Activated naive CD4-positive, alpha-beta T cell (primary cell): ENCODE measurements at places on chromosomes 12 and 14.

- no peak for DNase-seq
Observed at GRCh38 chr14:77157740-77158139, 16.1 kb upstream of the ZDHHC22 start.

DNA sequence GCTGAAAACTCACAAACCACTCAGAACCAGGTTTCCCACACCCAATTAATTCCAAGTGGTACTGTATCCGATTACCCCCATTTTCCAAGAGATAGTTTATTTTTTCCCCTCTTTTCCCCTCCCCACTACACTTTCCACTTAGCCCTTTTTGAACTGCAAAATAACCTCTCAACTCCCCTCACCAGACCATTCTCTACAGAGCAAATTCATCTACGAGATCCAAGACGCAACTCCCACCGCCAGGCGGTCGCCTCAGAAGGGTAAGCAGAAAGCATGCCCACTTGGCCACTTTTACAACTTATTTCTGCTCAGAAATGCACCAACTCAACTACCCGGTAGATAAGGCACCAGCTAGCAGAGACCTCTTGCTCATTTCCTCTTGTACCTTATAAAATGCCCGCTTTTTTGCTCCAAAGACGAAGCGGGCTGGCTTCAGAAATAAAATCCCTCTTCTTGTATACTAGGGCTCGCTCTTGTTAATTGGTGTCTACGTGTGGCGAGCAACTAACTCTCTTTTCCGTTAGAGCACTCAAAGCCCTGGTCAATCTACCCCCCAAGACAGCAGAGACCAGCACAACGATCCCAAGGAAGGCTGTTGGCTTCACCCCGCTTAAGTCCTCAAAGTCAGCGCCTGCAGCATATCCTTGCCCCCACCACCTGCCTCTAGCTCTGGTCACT lies 910 bp upstream of the SRP54 start:
- DNase-seq = peak; percentile 29

DNA sequence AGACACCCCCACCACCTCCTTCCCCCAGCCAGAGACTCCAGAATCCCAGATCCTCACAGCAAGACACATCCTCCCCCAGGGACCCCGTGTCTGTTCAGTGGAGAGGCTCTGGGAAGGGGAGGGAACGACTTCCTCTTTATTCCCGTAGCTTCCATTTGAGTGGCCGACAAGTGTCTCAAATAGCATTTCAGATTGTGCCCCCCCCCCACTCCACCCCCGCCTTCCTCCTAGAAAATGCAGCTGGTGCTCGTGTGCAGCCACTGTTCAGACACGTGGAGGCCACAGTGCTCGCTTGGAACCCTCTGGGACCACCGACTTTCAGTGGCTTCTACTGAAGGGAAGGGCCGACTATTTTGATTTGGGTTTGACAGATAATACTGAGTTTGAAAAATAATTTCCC lies 14.3 kb downstream of the PPP2R5C start:
- no peak for DNase-seq

DNA sequence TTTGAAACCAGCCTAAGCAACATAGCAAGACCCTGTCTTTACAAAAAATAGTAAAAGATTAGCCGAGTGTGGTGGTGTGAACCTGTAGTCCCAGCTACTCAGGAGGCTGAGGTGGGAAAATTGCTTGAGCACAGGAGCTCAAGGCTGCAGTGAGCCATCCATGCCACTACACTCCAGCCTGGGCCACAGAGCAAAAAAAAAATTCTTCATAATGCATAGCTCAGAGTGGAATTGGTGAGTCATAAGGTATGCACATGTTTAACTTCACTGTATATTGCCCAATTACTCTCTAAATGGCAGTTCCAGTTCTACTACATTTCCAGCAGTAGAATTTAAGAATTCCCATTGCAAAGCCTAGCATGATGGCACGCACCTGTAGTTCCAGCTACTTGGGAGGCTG lies 26.8 kb upstream of the CLIP1 start:
- DNase-seq = no peak

DNA sequence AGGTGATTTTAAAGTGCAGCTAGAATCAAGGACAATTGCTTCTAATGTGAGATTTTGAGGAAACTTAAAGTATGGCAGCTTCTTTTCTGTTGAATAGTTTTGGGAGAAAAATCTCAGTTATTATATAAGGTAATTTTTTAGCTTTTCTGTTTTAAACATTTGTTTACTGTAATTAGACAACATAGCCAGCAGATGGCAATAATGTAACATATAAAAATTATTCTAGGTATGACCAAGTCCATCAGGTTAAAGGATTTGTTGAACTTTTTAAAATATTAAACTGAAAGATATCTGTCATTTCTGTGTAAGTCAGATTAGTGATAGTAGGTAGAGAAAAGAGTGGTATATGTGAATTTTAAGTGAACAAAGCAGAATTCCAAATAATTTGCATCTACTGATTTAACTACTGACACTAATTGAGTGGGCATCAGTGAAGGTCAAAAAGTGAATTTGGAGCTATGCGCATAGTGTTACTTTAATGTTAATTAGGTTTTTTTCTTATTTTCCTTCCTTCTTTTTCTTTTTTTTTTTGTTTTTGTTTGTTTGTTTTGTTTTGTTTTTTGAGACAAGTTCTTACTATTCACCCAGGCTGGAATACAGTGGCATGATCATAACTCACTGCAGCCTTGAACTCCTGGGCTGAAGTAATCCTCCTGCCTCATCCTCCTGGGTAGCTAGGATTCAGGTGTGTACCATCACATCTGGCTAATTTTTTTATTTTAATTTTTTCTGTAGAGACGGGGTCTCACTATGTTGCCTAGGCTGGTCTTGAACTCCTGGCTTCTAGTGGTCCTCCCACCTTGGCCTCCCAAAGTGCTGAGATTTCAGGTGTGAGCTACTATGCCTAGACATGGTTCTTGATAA lies 18.6 kb downstream of the PRORP start:
- DNase-seq = no peak

DNA sequence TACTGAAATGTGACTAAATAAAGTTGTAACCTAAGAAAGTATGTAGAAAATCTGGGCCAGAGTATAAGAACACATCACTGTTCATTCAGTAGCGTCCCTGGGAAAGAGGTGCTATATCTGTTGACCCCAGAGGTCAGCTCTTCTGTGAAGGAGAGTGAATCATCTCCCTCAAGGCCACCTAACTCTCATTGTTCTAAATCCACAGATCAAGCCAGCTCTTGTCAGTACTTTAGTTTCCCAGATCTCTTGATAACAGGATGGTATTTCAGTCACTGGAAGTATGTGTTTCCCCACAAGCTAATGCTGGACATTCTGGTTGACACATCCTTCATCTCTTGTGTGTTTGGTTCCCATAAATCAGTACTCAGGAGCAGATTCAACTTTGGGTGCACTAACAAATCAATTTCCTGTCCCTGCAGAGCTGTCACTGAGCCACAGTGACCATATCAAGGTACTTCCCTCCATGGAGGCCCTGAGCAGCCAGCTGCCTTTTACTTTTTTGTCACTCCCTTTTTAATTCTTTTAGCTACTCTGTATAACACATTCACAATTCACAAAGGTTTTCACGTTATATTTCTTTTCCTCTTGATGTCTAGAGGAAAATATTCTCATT lies 7.8 kb downstream of the KRT1 start:
- DNase-seq = no peak

GRCh38 chr12:52811191-52812072 lies 2.5 kb downstream of the KRT4 start:
- DNase-seq = no peak

GRCh38 chr12:11186837-11187236 lies at the start of gene TAS2R42:
Gene TAS2R42 (minus strand): TSS chr12:11186937. CDS start chr12:11186937, 0 bp downstream.
- no peak for DNase-seq

- no peak for DNase-seq
Observed at GRCh38 chr12:68446901-68447796, 115.0 kb upstream of the MDM1 start.

- no peak for DNase-seq
Observed at GRCh38 chr12:92987846-92988621, 58.9 kb upstream of the EEA1 start.

DNA sequence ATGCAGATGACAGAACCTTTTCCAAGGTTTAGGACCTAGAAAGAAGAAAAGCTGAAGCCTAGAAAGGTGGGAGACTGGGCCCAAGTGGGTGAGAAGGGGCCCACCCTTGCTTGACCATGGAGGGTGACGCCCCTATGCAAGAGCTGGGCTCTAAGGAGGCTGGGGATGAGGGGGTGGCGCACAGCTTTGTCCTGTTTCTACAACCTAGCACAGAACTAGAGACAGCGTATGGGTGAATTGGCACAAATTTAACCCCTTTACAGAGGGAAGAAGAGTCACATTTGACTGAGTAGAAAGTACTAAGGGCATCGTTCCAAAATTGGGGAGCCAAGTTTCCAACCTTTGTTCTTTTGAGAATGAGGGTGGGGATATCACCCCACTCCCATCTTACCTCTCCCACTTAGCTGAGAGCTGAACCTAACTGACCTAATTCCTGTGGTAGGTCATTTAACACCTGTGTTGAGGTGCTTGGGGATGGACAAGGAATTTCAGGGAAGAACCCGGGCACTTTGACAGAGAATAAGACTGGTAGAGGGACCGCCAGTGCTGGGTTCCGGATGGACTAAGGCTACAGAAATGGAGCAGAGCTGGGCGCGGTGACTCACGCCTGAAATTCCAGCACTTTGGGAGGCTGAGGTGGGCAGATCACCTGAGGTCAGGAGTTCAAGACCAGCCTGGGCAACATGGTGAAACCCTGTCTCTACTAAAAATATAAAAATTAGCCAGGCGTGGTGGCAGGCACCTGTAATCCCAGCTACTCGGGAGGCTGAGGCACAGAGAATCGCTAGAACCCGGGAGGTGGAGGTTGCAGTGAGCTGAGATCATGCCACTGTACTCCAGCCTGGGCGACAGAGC lies 5.2 kb downstream of the NFKBIA start:
- DNase-seq = no peak

GRCh38 chr14:99134516-99135046 lies 137.4 kb downstream of the BCL11B start:
- DNase-seq = no peak

DNA sequence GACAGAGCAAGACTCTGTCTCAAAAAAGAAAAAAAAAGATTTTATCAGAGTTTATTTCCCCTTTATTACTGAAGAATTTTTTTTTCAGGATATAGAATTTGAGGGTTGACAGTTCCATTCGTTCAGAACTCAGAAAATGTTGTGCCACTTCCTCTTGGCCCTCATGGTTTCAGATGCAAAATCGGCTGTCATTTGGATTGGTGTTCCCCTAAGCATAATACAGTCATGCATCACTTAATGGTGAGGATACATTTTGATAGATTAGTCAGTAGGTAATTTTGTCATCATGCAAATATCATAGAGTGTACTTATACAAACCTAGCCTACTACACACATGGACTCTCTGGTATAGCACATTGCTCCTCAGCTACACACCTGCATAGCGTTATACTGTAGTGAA lies 263.9 kb upstream of the RTL1 start:
- DNase-seq = no peak

DNA sequence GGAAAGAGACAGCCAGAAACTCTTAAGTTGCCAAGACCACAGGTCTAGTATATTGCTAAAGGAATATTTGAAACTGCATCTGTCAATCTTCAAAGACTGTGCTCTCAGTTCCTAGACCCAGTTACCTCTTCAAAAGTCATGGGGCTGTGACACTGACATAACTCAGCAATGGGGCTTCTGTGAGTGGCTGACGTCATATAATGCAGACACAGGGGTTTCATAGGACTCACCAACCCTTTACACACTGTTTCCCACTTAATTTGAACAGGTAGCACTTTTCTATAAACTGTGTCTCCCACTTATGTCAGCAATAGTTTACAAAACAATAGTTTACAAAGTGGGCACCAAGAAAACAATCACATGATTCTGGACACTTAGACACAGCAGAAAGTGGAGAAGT lies 158.4 kb downstream of the GALC start:
- no peak for DNase-seq

- no peak for DNase-seq
Observed at GRCh38 chr14:59225281-59225680, 36.8 kb downstream of the DAAM1 start.

DNA sequence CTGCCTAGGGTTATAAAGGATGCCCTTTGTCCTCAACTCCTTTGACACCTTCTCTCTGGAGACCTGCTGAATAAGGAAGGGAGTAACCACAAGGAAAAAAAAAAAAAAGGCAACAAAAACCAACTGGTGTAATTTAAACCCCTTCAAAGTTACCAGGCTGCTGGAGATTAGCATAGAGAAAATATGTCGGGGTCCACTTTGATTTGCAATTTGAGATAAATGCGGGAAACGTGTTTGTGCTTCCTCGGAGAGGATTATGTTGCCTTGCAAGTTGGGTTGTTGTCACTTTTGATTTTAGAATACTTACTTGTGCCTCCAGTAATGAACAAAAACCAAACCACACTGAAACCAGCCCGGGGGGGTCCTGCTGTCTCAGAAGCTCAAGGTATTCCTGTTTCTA lies 200.2 kb upstream of the MYL2 start:
- no peak for DNase-seq

GRCh38 chr14:34650786-34651584 lies 21.0 kb upstream of the SNX6 start:
- DNase-seq = no peak

- no peak for DNase-seq
Observed at GRCh38 chr12:109677279-109677691, 36.3 kb upstream of the FAM222A start.

GRCh38 chr12:67256649-67257048 lies 12.5 kb upstream of the CAND1 start:
- DNase-seq = no peak

DNA sequence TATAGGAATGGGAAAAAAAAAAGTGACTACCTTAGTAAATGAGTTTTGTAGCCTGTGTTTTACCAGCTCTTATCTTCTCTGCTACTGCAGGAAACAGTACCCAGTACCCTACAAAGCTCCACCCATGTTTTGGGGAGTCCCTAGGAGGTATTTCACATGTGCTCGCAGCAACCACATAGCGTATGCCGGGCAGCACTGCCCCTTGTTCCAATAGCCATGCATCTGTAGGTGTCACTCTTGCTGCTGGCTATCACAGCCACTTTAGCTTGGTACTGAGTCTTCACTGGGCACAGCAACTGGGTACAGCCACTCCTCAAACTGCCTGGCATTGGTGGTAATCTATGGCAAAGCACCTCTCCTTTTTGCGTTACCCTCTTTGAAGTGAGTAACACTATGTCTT lies 2.0 kb upstream of the MDM1 start:
- DNase-seq = no peak

- no peak for DNase-seq
Observed at GRCh38 chr14:68897559-68898155, 81.4 kb downstream of the ACTN1 start.

DNA sequence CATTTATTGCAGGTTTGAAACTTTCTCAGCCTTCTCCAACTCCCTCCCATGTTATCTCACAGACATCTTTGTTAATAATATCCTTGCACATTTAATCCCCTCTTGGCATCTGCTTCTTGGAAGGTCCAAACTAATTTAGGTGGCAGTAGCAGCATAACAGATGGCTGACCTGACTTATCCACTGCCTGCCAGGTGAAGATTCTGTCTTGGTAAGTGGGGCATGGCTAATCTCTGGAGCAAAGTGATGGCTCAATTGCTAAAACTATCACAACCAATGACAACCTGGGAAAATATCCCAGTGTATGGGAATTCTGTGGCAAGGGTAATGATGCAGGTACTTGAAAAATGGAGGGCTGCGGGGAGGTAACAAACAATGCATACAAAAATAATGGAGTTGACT lies 58.2 kb upstream of the ALG10B start:
- no peak for DNase-seq

GRCh38 chr12:998020-998874 lies 7.2 kb downstream of the ERC1 start:
- DNase-seq = no peak
